ENCODE measurements at places on chromosomes 1 and 21.

- DNase-seq, result no peak
Measured at GRCh38 chr21:34367320-34367935, 3.6 kb downstream of the KCNE2 start.

- DNase-seq, result no peak
Measured at GRCh38 chr1:24319962-24320361, 805 bp downstream of the GRHL3 start.

DNA sequence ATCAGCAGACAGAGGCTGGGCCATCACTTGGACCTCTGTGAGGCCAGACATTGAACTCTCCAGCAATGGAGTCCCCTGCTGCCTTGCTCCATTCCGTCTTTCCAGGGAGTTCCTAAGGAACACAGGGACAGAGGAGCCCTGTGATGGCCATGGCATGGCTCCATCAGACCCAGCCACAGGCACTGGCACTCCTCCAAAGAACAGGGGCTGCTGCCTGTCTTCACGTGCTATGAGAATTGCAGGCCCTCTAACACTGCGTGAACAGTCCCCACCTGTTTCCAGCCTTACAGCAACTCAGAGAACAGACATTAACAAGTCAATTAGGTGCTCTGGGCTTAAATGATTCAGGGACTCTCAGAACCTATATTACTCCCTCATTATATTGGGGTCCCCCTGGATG, 140.8 kb downstream of the ASTN1 start:
- DNase-seq, result no peak

GRCh38 chr1:20486457-20487235, 636 bp upstream of the CAMK2N1 start:
- DNase-seq, result peak; percentile 86

- no peak for DNase-seq
Measured at GRCh38 chr1:81380436-81380835, 420.3 kb upstream of the ADGRL2 start.

Data from breast epithelium (tissue), 4 donors.